Fibroblast of villous mesenchyme (primary cell): ENCODE measurements at places on chromosomes 3 and 15. TPM values are rescaled to one million over a fixed set of nuclear protein-coding genes. Genes with fewer than 3 reads are reported as not detected.

Gene IL20RB
- total RNA-seq: 1.6 and 2.2 TPM in 2 replicates

Gene NANOGP8
- 0.32 TPM in 1 of 2 replicates, not detected in the other for total RNA-seq

Gene ADAMTS17
- under 0.01 and 0.32 TPM in 2 replicates for total RNA-seq

Gene CA12
- 8.1 and 15.1 TPM in 2 replicates for total RNA-seq

DNA sequence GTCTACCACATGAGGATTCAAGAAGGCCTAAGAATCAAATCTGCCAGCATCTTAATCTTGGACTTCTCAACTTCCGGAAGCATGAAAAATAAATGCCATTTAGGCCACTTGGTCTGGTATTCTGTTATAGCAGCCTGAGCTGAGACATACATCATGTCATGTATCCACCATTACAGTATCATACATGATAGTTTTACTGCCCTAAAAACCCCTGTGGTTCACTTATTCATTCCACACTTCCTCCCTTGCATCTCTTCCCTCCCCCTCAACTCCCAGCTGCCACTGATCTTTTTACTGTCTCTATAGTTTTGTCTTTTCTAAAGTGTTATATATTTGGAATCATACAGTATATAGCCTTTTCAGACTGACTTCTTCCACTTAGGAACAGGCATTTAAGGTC, 161.8 kb downstream of the SNRK start:
- DNase-seq: no peak

DNA sequence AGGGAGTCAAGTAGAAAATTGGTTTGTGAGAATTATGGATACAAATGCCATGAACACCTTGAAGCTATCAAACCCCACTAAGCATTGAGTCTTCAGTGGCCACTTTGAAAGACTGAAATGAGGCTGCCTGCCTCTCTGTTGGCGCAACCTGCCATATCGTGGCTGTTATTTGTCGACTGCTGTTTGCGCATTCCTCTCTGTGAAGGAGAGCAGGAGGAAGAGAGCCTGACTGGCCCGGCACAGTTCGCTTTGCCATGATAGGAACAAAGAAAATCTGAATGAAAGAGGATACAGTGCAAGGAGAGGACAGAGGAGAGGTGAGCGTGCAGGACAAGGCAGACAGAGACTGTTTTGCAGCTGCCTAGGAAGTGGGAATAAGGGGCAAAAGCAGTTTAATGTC, 289.4 kb downstream of the RYR3 start:
- DNase-seq: no peak

- DNase-seq: peak; percentile 69
Observed at GRCh38 chr3:111667621-111668239, 72.6 kb upstream of the ZBED2 start.

GRCh38 chr3:58073301-58074108, 65.3 kb downstream of the FLNB start:
- peak; percentile 76 for DNase-seq

GRCh38 chr15:70198441-70199123, 100.9 kb upstream of the TLE3 start:
- DNase-seq: no peak

DNA sequence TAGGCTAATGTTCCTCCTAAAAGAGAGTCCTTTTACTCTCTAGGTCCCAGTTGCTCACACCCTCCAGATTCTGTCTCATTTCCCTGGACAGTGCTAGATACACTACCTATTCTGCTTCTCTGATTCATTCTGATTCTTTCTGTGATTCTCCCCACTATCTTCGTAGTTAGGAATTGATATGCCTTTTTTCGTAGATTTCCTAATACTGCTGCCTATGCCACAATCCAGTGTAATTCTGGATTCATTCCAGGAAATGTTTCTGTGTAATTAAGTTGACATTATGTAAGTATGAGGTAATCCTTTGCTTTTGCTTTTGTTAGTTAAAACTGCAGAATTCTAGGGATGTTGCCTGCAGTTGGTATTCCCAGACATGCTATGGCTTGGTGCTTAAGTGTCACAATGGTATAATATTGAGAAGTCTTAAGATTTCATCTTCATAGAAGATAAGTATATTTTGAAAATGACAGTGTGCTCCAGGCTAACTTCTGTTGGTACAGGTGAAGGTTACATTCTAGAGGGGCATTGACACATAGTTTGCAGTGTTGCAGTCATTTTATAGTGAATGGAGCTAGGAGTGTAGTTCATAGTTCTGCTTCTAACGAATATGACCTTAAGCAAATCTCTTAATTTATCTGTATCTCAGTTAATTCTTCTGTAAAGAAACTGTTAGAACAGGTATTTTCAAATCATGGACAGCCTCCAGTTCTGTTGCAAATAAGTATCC, 54.3 kb downstream of the RIOX2 start:
- peak; percentile 48 for DNase-seq

DNA sequence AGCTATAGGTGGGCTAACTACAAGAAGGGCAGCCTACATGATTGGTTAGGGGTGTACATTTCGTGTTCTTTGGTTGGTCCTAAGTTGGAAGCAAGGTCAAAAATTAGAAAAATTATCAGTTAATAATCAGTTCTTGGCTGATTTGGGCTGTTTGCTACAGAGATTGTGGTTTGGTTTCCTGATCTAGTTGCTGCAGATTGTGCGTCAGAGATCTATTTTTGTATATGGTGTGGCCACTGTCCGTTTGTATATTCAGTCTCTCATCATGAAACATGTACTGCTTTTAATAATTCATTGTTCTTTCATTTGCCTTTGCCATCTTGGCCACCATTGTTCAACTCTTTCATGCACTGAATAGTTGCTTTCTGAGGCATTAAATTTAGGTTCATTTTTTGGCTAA, 80.9 kb downstream of the LRRC3B start:
- DNase-seq: no peak

GRCh38 chr15:78709263-78709882, 68.4 kb upstream of the CHRNB4 start:
- DNase-seq: peak; percentile 36

DNA sequence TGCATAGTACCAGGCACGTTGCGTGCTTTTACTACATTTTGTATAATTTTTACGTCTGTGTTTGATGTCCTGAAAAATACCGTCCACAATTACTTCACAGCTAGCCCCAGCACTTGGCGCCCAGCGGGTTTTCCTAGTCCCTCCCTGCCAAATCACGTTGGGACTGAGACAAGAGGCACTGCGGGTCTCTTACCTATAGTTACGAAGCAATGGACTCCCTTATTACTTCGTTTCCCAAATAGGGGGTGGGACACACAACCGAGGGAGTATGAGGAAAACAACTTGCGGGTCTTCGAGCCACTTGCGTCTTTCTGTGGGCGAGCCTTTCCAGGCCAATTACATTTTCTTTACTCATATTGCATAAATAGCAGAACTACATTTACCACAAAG, 620 bp upstream of the CMSS1 start:
- DNase-seq: no peak
